NCI-H1092 (cell line): ENCODE measurements at places on chromosomes 12 and 14.

- no peak for DNase-seq
Measured at GRCh38 chr14:51581017-51581881, 70.5 kb upstream of the FRMD6 start.

- DNase-seq: no peak
Measured at GRCh38 chr12:24778486-24779304, 170.2 kb downstream of the BCAT1 start.

DNA sequence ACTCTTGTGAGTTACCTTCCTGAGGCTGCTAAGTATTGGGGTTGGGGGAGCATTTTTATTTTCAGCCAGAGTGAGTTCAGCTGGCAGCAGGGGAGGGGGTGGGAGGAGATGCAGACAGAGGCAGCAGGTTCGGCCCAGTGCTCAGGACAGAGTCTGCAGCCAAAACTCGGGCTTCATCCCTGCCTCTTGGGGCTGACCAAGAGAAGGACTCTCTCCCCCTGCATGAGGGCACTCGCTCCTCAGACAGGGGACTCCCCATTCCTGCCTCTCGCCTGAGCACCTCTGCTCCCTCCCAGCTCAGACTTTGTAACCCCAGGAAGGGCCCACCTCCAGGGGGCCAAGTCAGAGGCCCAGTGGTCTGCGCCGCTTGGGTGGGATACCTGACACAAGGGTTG, 1.1 kb upstream of the AKT1 start:
- no peak for DNase-seq

- DNase-seq: no peak
Measured at GRCh38 chr12:24364921-24365320, 415.5 kb upstream of the SOX5 start.

- DNase-seq: no peak
Measured at GRCh38 chr12:94689646-94690036, 39.3 kb upstream of the TMCC3 start.

DNA sequence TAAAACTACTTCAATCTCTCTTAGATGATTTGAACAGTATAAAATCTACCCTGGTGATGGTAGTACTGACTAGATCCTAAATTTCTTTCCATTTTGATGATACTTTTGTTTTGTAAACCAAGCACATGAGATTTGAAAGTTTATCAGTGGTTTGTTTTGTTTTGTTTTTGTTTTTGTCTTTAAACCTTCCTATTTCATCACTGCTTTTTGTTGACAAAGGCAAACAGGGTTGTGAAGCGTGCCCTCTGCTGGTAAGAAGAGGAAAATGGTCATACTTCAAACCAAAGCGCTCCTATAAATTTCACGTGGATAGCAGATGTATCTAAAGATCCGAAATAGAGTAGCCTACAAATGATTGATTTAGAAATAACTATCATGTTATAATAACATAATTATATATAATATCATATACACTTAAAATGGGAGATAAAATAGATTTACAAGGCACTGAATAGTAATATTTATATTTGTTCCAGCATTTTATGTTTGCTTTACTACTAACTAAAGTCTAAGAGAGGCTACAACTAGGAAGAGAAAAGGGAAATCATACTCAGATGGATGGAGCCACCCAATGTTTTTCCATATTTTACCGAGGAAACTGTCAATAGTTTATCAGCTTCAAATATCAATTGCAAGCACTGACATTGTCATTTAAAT, 254.0 kb upstream of the USP15 start:
- DNase-seq: no peak

GRCh38 chr12:51205350-51205749, 12.5 kb downstream of the POU6F1 start:
- DNase-seq: no peak
